ENCODE measurements at places on chromosomes 3 and 15.

DNA sequence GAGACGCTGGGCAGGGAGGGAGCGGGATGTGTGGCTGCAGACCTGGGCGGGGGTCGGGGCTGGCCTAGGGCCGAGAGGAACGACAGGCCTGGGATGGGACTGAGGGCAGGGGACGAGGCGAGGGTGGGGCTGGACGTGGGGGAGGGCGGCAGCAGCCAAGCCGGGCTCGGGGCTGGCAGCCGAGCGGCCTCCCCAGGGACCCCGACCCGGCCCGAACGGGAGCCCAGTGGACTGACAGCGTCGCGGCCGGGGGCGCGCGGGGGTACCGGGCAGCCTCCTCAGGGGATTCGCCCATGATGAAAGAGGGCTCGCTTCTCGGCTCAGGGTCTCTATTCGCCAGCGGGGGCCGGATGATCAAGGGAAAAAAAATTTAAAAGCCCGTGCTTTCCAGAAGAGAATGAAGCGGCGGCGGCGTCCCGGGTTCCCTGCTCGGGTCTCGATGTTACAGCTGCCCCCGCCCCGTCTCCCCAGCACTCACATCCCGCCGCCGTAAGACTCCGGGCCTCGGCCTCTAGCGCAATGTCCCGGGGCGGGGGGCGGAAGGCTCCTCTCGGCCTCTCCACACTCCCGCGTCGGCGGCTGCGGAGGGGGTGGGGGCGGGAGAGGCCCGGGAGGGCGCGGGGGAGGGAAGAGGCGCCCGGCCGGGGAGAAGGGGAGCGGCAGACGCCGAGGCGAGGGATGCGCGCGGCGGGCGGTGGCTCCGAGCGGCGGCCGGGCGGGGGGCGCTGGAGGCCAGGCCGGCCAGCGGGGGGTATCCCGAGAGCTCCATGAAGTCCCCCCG lies 4.3 kb downstream of the PTH1R start:
- DNase-seq = no peak

GRCh38 chr3:125075738-125076137 lies 19.9 kb upstream of the HEG1 start:
- DNase-seq = no peak

- peak; percentile 46 for DNase-seq
These were observed 78.2 kb upstream of the RASGRP1 start for GRCh38 chr15:38642689-38643270.

- DNase-seq = no peak
These were observed 54.7 kb downstream of the ITPR1 start for GRCh38 chr3:4547799-4548198.

- no peak for DNase-seq
These were observed 243.6 kb downstream of the ZIC1 start for GRCh38 chr3:147652651-147653366.

DNA sequence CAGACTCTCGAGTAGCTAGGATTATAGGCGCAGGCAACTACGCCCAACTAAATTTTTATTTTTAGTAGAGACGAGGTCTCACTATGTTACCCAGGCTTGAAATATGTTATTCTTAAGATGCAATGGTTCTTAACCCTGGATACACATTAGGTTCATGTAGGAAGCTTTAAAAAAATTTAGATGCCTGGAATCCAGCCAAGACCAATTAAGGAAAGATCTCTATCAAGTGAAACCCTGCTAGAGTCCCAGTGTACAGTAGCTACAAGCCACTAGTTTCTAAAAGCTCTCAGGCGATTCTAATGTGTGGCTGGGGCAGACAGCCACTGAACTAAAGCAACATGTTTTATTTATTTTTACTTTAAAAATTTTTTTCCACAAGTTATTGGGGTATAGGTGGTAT lies 33.2 kb downstream of the TRIM69 start:
- DNase-seq = no peak

DNA sequence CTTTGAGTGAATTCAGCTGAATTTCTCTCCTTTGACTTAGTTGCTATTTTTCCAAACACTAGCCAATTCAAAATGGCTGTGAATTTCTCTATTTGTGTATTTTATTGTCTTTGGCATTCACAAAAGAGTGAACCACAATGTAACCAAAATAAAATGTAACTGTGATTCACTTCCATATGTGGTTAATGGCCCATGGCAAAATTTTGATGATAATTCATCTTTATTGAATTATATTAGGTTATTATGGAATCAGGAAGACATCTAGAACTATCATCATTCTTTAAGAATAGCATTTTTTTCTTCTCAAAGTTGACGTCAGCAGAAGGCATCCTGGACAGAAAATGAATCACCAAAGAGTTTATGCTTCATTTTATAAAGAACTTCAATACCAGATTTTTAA lies 705.3 kb upstream of the NAALADL2 start:
- DNase-seq = no peak

DNA sequence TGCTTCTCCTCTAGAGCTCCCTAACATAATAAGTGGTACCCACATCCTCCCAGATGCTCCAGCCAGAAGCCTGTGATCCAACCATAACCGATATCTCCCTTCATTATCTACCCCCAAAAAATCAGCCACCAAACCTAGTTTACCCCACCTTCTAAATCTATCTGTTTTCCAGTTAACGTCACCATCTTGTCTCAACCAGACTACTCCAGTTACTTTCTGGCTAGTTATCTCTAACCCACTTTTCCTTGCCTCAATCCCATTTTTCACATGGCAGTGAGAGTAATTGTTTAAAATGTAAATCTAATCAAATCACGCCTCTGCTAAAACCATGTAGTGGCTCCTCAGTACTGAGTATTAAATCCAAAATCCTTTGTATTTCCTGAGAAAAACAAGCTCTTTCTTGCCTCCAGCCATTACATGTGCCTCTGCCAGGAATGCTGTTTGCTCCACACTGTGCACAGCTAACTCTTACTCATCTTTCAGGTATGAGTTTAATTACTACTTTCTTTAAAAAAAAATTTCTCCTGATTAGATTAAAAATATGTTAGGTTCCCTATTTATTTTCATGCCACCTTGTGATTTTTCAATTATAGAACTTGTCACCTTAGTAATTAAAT lies 15.4 kb downstream of the CCDC54 start:
- no peak for DNase-seq

GRCh38 chr15:81740416-81740815 lies 305.4 kb downstream of the MEX3B start:
- no peak for DNase-seq

DNA sequence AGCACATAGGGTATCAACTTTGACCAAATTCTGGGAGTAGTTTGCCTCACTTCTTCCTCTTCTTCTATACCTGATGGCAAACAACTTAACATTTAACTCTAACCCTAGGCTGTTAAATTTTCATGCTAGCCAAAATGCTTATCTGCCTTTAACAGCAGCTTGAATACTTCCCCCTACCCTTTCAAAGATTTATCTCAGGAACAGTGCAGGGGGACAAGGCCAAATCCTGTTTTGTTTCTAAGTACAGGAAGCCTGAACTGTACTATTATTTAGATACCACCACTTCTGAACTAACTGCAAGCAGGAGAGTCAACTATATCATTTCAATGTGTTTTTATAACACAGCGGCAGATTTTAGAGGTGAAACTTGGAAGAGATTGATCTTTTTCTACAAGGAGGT lies 104.0 kb upstream of the CNTN6 start:
- no peak for DNase-seq

DNA sequence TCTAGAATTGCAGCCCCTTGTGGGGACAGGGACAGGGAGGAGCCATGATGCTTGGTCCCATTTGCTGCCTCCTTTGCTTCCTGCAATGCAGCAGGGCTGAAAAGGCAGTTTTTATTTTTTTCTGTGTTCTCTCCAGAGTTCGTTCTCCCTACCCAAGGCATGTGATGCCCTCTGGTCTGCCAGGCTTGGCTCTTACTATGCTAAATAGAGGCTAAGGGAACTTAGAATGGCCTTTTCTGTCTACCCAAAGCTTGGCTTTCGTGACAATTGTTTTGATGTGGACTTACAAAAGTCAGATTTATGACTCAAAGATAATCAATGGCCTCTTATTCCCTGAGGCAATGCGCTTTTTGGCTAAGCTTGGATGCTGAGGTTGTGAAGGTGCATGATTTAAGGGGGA lies 293.3 kb upstream of the TBL1XR1 start:
- no peak for DNase-seq

GRCh38 chr15:67579164-67579563 lies 36.7 kb downstream of the MAP2K5 start:
- DNase-seq = no peak

DNA sequence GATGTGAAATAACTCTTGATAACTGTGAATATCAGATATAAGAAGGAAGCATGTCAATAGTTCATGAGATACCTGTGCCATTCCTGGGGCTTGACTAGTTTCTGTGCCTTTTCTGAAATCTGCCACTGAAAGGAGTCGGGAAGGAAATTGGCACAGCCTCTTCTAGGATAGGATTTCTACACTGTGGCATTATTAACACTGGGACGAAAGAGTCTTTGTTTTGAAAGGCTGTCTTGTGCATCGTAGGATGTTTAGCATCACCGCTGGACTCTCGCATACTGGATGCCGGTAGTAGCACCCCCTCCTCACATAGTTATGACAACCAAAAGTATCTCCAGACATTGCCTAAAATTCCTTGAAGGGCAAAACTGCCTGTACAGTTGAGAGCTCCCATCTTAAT lies 77.9 kb upstream of the SAMMSON start:
- DNase-seq = no peak

GRCh38 chr3:101158374-101158773 lies 162.0 kb downstream of the IMPG2 start:
- no peak for DNase-seq

GRCh38 chr3:71005702-71006321 lies 577.7 kb downstream of the FOXP1 start:
- no peak for DNase-seq

GRCh38 chr15:81309647-81310450 lies 14.1 kb downstream of the STARD5 start:
- no peak for DNase-seq

- DNase-seq = peak; percentile 22
These were observed 96.1 kb downstream of the MCTP2 start for GRCh38 chr15:94327356-94327936.

GRCh38 chr3:10774825-10775224 lies 41.2 kb upstream of the SLC6A11 start:
- no peak for DNase-seq

DNA sequence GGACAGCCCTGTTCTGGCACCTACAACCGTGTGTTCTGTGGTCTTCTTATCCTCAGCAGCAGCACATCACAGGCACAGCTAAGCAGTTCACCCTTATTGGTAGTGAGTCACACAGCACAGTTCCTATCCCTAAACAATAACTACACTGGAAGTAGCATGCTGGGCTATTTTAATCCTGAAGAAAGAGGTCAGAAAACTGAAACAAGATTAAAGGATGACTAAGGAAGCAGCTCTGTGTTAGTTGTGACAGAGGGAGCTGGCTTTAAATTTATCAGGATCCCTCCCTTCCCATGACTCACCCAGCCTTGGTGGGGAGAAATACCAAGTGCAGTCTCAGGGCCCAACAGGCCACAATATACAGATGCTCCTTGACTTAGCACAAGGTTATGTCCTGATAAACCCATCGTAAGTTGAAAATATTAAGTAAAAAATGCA lies 144.3 kb downstream of the ERC2 start:
- DNase-seq = no peak

DNA sequence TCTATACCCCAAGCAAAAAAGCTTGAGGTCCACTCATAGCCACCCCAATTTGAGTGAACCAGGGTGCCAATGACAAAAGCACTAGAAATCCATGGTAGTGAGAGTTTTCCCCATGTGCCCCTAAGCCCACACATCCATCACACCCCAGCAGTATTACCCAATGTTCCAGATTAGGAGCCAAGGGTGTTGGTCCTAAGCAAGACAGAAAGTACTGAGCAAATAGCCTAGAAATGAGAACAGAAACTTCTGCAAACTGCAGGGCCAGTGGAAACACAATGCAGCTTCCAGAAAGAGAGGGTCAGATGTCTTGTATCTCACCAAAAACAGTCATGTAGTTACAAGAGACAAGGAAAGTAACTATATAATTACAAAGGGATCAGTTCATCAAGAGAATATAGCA lies 10.9 kb upstream of the OXTR start:
- no peak for DNase-seq

- no peak for DNase-seq
These were observed 13.0 kb upstream of the TNK2 start for GRCh38 chr3:195921334-195921791.

GRCh38 chr3:156397534-156397933 lies 157.4 kb downstream of the SSR3 start:
- DNase-seq = no peak

GRCh38 chr3:197183582-197183981 lies 114.8 kb downstream of the DLG1 start:
- DNase-seq = peak; percentile 3

- no peak for DNase-seq
These were observed 52.9 kb upstream of the ROBO2 start for GRCh38 chr3:76986876-76987474.

Data from germinal center (tissue), 1 donor.